ENCODE measurements at places on chromosomes 16 and 17.

DNA sequence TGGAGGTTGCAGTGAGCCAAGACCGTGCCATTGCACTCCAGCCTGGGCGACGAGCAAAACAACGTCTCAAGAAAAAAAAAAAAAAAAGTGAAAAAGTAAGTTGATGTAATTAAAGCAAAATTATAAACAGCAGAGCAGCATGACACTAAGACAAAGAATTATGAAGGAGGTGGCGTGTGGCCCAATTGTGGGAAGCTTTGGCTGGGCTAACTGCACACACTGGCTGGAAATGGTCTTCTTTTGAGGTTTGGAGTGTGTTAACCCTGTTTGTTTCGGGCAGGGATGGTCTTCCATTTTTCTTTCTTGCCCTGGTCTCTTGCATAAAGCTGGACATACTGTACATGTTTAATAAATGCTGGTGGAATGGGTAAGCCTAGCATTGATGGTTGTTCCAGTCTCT lies 54.8 kb downstream of the RAP1GAP2 start:
- DNase-seq, result no peak

- no peak for DNase-seq
Measured at GRCh38 chr17:6426356-6427101, 8.4 kb downstream of the AIPL1 start.

DNA sequence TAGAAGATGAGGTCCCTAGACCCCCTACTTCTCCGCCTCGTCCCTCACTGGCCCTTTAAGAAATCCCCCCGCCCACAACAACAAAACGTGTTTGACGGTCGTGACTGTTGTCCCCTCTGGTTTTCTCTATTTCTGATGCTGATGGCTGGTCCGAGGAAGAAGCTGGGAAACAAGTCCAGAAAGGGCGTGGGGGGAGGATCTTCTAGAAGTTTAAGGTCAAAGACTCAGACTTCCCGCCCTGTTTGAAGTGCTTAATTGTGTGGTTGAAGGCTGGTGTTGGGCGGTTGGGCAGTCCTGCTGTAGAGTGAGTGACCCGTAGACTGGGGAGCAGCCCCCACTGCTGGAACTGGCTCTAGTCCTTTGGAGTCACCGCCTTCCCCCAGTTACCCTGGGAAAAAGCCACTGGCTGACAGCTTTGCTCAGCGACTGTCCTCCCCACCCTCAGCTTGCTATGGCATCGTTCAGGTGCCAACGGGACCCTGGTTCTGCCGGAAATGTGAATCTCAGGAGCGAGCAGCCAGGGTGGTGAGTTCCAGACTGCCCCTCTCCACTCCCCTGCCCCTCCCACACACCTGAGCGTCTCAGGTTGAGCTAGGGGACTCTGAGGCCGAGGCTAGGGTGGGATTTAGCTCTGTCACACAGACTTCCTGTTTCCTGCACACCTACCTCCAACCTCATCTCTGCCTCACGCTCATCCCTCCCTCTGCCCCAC lies 1.6 kb downstream of the MLLT6 start:
- no peak for DNase-seq

- DNase-seq, result no peak
Measured at GRCh38 chr16:68898026-68898425, 54.7 kb downstream of the TANGO6 start.

GRCh38 chr17:76014100-76014924 lies 12.8 kb downstream of the EVPL start:
- peak; percentile 60 for DNase-seq

DNA sequence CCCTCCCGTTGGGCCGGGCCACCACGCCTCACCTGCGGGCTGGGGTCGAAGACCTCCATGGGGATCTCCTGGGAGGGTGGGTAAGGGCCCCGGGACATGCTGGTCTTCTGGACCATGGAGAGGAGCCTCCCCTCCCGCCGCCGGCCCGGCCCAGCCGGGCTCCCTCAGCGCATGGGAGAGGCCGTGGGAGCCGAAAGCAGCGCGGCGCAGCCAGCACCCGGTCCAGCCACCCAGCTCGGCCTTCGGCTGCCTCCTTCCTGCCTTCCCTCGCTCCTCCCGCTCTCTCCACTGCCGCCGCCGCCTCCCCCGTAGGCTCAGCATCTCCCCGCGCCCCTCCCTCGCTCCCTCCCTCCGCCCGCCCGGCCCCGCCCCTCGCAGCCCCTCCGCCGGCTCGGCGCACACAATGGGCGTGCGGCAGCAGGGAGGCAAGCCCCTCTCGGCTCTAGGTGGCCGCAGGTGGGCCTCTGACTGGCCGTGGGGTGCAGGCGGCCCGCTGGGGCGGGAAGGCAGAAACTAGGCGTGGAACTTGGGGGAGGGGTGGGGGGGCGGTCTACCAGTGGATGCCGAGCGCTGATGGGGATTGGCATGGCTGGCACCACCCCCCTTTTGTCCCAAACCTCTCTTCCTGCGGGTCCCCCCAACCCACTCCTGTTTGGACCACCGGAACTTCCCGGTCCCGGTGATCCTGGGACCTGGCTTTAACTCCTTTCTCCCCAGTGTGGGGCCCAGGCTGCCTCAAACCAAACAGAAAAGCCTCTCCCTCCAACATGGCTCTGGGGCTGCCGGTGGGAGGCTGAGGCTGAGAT lies at the start of gene CACNB1:
CACNB1 (minus strand) TSS at position 290 of the 806 bp plus-strand sequence; CDS start at position 116, 174 bp downstream.
- DNase-seq, result peak; percentile 41

Data from activated CD4-positive, CD25-positive, alpha-beta regulatory T cell (primary cell).